ENCODE measurements at places on chromosomes 16 and 17.

GRCh38 chr16:86129541-86129940 is 230.6 kb downstream of the IRF8 start:
- DNase-seq: no peak

- no peak for DNase-seq
These were observed 89.3 kb upstream of the ZNF750 start for GRCh38 chr17:82929011-82929622.

- DNase-seq: peak; percentile 17
These were observed 604 bp downstream of the HS3ST3B1 start for GRCh38 chr17:14301279-14302090.

DNA sequence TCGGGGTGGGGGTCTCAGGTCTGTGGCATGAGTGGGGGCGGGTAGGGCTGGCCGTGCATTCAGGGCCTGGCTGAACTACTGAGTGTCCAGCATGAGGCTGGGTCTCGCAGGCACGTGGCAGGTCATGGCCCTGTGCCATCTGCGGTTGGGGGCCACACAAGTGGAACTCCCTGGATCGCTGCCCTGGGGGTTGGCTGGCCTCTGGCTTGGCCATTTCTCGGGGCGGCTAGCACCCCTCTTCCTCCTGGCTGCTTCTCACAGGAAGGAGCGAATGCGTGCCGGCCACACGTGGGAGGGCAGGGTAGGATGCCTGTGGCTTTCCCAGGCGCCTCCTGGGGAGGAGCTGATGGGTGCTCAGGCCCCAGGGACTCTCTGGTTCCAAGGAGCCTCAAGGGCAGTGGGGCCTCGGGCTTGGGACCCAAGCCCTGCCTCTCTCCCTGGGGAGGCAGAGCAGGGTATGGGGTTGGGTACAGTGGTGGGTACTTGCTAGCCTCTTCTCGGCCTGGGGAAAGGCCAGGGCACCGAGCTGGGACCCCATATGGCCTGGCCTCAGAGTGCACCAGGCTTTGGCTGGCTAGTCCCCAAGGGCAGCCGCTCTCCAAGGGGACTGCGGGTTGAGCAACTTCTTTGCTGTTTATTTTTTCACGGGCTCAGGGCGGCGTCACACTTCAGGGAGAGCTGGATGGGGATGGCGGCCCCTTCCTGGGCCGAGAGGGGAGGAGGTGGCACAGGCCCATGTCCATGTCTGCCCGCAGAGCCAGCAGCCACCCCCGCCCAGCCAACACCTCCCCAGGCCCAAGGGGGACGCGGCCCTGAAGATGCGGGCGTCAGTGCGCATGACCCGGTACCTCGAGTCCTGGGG is 37.5 kb downstream of the ADCY7 start:
- no peak for DNase-seq

DNA sequence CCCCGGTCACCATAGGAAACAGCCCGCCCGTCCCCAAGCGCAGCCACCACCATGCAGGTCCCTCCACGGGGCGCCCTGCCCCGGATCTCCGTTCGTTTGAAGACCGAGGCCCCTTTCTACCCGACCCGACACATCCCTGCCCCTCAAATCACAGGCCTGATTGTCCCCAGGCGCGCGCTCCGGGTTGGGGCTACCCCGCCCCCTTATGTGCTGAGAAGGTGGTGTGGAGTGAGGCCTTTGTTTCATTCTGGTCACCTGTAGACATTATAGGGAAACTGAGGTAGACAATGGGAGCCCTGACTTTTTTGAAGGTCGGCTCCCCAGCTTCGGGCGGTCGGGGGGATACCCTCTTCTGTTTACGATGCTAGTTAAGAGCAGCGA is 763 bp upstream of the ACTG1 start:
- DNase-seq: peak; percentile 55

Data from CD4-positive, alpha-beta T cell treated with Interferon gamma for 1 hour (primary cell).